Bone marrow (tissue), 2 donors: ENCODE measurements at places on chromosomes 7 and 10.

DNA sequence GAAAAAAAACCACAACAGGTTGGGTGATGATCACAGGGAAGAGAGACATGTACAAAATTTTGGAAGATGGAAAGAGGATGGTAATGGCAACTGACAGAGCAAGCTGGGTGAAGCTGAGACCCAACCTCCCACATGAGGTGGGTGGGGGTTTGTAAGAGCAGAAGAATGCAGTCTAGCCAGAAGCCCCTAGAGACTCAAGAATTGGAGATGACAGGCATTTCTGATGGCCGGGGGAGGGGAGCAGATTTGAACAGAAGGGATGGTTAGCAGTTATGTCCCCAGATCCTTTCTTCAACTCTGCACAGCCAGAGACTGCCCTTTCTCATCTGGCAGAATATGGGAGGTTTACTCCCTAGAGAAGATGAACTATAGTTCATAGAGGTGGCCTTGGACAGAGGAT, 208.0 kb downstream of the GALNT17 start:
- DNase-seq, result no peak

DNA sequence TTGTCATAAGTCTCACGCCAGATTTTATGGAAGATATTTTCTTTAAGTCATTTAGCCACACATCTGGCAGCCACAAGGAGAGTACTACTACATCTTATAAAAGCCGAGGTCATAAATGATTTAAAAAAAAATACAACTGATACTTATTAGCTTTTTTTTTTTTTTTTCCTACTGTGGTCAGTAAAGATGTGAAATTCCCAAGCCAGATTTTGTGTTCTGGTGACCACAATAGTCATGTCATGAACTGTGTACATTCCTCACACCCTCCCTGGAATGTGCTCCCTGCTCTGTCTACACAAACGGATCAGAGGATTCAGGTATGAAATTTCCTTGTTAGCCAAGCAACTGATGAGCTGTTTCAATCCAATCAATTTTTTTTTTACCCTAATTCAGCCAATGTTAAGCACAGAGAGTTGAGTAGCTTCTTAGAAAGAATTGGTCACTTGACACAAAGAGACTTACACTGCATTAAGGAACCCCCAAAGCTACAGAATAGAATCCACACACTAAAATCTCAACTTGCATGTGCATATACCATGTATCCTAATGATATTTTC, 54.7 kb downstream of the CHRM2 start:
- no peak for DNase-seq

DNA sequence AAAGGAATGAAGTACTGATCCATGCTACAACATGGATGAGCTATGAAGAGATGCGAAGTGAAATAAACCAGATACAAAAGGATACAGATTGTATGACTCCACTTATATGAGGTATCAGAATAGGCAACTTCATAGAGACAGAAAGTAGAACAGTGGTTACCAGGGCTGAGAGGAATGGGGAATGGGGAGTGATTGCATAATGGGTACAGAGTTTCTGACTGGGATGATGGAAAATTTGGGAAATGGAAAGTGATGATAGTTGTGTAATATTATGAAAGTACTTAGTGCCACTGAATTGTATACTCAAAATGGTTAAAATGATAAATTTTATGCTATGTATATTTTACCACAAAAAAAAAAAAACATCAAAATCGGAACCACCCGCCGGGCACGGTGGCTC, 3.9 kb downstream of the ATXN7L1 start:
- no peak for DNase-seq

- DNase-seq, result no peak
Measured at GRCh38 chr10:61128196-61128595, 184.2 kb upstream of the RHOBTB1 start.

DNA sequence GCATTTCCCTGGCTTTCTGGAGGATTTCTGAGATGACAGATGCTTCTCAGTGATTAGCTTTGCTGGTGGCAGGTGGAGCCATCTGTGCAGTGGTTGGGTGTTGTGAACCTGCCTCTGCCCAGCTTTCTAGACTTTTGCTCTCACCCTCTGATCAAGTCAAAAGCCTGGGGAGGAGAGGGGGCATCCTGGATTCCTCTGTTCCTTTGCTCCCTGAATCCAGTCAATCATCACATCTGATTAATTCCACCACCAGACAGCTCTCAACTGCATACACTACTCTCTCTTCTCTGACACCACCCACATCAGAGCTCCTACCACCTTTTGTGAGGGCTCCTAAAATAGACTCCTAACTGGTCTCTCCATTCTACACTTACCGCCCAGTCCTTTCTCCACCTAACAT, 283.5 kb downstream of the WDR11 start:
- no peak for DNase-seq

- DNase-seq, result no peak
Measured at GRCh38 chr7:96778263-96778662, 68.6 kb upstream of the SEM1 start.

DNA sequence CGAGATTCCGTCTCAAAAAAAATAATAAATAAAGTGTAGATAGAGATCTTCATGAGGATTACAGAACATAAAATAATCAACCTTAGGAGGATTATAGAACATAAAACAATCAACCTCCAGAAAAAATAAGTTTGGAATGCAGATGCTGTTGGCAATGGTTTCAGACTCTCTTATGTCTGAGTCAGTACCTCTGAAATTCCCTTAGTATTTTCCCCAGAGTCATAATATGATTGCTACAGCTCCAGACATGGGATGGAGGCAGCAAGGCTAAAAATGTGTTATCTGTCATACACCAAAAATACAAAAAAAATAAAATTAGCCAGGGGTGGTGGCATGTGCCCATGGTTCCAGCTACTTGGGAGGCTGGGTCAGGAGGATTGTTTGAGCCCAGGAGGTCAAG, 22.2 kb downstream of the CADPS2 start:
- DNase-seq, result no peak

- no peak for DNase-seq
Measured at GRCh38 chr10:13634207-13634606, 47.4 kb downstream of the PRPF18 start.

GRCh38 chr7:38886265-38886664, 22.7 kb downstream of the VPS41 start:
- DNase-seq, result no peak

- DNase-seq, result no peak
Measured at GRCh38 chr7:128176696-128177095, 64.4 kb upstream of the LEP start.

DNA sequence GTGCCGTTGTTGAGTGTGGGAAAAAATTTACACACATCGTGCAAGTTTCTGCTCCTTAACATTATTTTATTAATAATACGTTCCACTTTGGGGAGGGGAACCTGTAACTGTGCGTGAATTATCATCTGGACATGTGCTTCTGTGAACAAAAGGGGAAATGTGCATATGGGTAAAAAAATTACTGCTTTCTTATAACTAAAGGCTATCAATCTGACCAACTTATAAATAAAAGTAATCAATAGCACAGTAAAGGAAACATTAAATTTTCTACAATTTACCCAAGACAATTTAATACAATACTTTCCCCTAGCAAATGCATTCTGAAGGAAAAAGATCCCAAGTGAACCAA, 4.5 kb downstream of the TWIST1 start:
- no peak for DNase-seq

DNA sequence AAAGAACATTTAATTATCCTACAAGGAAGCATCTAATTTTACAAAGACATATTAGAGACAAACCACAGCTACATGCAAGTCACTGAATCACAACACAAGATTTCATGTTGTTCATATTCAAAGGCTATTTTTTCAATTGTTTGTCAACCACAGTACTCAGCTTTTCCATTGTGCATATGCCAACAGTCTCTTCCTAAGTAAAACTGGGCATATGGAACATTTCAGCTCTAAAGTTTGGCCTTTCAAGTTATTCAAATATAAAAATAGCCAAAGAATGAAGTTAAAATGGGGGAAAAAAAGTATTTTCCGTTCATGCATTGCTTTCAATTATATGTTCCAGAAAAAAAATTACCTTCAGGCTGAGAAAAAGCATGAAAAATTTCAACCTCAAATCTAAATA, 537.9 kb downstream of the PLXDC2 start:
- DNase-seq, result no peak
